ENCODE measurements at places on chromosomes 5 and 9.

DNA sequence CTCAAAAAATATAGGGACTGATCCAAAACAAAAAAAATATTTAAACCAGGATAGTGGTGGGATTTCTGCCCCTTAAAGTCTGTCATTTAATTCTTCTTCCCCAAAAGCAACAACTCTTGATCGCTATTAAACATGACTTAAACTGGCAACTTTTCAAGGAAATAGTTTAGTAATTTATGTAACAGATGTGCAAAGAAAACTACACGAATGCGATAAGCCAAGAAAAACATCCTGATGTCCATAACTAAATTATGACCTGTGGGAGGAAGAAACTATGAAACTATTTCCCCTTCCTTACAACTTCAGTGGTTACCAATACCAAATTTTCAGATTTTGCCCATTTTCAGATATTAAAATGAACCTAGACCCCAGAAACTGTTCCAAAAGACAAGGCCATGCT is 31.5 kb downstream of the CLINT1 start:
- no peak for DNase-seq

DNA sequence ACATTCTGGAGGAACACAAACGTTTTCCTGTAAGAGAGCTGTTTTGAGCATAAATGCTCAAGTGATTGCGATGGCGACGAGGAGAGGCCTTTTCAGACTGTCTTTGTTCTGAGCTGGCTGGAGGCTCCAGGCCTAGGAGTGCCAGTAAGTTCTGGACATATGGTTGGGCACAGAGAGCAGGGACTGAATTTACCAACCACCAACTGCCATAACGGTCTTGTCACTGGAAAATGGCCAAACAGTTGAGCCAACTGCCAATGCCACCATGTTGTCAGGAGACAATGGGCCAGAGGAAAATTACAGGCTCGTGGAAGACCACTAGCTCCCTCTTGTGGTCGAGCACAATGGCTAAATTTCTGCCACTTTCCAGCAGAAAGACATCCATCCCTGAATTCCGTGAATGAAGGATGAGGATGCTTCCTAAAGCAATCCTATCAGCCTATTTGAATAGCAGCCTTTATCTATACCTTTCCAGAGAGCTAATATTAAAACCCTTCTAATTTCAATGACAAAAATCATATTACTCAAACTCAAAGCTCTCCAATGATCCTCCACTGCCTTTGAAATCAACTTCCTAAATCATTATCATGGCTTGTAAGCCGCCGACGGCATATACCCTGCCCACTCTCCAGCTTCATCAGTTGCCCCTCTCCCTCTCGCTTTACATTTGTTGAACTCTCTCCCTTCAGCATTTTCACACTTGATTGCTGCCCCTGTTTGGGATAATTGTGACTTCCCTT is 66.9 kb upstream of the GLIS3 start:
- DNase-seq = peak; percentile 23

DNA sequence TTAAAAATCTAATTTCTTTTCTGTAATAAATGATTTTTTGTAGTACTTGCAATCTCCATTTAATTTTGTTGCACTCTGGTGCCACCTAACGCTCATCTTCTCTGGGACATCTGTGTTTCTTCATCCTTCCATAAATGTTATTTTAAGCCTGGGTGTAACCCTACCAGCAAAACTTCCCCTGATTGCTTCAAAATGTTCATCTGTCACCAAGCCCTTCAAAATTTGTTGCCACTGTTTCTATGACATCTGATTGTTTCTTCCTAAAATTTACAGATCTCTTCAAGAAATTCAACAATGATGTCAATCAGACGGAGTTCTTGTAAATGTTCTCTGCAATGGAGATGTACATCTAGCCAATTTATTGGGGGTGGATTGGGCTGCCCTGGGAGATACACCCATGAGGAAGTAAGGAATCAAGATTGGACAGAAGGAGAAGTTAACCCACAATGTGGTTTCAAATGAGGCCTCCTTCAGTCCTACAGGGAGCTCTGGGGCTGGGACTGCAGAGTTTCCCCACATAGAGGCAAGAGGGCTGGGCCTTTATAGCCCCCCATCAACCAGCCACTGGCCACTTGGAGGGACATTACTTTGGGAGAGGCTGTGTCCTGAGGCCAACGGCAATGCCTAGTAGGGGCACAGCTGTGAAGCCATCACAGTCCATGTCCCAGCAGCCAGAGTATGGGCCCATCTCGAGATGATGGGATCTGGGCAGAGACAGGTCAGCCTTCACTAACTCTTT is 23.3 kb downstream of the MCTP1 start:
- no peak for DNase-seq

GRCh38 chr5:96721351-96721977 is 59.3 kb downstream of the CAST start:
- no peak for DNase-seq

- DNase-seq = no peak
Observed at GRCh38 chr9:69861011-69861410, 40.4 kb downstream of the CFAP95 start.

DNA sequence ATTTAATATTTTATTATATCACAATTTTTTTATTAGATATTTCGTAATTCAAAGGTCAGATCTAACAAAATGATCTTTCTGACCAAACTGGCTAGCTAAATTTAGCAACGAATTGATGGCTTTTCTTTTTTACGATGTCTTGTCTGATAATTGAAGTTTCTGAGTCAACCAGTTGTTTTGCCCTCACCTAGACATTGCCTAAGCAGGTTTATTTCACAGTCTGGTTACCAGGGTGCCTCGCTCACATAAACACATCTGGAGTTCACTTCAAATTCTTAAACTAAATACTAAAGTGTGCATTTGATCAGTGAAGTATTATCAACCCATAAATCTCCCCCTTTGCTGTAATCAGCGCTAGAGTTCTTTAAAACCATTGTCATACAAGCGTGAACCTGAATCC is 448.3 kb downstream of the TLE4 start:
- no peak for DNase-seq

DNA sequence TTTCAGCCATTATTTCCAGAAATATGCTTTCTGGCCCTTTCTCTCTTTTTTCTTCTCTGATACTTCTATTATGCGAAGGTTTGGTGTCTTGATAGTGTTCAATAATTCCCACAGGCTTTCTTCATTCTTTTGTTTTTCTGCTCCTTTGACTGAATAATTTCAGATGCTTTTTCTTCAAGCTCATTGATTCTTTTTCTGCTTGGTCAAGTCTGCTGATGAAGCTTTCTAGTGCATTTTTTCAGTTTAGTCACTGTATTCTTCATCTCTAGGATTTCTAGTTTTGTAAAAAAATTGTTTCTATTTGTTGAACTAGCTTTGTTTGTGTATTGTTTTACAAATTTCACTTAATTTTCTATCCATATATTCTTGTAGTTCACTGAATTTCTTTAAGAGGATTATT is 304.0 kb upstream of the TARS1 start:
- DNase-seq = no peak

DNA sequence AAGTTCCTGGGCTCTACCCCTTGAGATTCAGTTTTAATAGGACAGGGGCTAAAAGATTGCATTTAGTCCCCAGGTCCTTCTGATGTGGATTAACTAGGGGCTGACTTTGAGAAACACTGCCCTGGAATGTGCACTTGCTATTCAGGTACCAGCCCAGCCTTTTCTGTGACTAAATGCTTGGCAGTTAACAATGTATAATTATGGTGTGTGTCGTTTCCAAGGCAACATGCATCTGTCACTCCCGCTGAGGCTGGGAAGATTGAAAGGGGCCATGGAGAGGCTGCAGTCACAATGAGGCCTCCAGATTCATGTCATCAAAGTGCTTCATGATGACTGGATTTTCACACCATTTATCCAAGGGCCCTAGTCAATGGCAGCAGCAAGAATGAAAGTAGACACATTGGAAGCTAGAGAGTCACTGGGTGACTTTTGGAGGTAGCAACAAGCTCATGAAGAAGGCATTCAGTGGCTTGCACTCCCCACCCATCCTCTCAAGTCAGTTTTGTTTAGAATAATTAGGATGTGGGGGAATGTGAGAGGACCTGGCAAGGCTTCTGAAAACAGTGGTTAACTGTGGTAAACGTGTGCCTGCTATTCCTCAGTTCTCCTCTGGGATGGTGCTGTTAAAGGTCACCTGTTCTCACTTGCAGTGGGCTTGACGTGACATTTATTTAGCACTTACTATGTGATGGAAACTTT is 28.3 kb downstream of the RAI14 start:
- peak; percentile 36 for DNase-seq
